ENCODE measurements at places on chromosomes 2 and 18.

DNA sequence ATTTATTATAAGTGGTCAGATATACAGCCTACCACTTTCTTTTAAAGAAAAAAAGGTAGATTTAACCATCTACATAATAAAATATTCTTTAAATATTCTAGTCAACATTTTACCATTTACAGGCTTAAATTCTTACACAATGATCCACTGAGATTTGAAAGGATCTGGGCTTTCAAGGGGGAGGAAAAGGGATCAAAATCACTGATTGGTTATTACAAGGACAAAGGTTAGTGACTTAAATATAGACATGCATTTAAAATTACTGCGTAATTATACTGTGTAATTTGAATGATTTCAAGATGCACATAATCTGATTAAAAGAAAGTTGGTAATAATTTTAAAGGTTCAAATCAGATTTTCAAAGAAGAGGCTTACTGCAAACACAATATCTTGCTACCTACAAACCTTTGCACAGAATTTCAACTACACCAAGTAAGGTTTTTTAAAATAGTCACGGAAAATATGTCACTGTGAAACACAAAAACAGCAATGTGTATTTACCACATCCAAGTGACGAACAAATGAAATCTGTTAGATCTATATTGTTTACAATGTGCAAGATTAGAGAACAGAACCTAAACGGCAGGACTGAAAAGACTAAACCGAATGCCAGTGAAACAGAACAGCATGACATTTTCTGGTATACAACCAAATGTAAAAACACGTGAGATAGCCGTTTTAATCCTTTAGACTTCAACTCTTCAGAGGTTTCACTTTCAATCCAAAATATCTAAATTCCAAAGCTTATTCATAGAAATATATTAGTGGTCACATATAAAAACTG, 40.8 kb downstream of the RTN4 start:
- H3K27me3 ChIP-seq, result no peaks in the 10 kb centered on the region
- H3K4me3 ChIP-seq, result peak overlapping the region; percentile 30
- H3K4me1 ChIP-seq, result peaks cover under 1% of the 10 kb centered on the region
- no peak for DNase-seq

GRCh38 chr18:76378526-76379215, 116.4 kb downstream of the ZNF516 start:
- no peak overlapping the region for H3K27ac ChIP-seq
- no peak for DNase-seq
- no peaks in the 10 kb centered on the region for H3K27me3 ChIP-seq
- H3K4me1 ChIP-seq, result no peaks in the 10 kb centered on the region
- no peak overlapping the region for H3K4me3 ChIP-seq
- H3K36me3 ChIP-seq, result peaks cover 13% of the 10 kb centered on the region

GRCh38 chr2:150589681-150590080, 102.2 kb upstream of the RND3 start:
- no peak overlapping the region for H3K4me3 ChIP-seq
- no peaks in the 10 kb centered on the region for H3K27me3 ChIP-seq
- H3K27ac ChIP-seq, result no peak overlapping the region
- peaks cover 4% of the 10 kb centered on the region for H3K4me1 ChIP-seq
- no peak for DNase-seq

DNA sequence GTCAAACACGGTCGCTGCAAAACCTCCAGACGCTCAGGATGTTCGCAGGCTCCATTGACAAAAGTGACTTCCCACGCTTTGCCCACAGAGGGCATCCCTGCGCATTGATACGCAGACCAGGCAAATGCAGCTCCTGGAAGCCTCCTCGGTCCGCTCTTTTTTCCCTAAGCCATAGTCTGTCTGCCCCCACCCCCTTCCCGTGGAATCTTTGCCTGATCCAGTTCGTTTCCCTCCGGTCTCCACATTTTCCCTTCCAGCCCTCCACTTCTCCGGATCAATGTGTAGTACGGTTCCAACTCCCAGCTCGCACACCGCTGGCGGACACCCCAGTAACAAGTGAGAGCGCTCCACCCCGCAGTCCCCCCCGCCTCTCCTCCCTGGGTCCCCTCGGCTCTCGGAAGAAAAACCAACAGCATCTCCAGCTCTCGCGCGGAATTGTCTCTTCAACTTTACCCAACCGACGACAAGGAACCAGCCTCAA, at the start of gene DCC:
DCC (plus strand) TSS at position 307 of the 481 bp plus-strand sequence. CDS start 591 bp downstream, outside the sequence.
- DNase-seq, result no peak
- H3K27me3 ChIP-seq, result no peaks in the 10 kb centered on the region
- no peak within 1 kb of the TSS for H3K27ac ChIP-seq
- no peaks in the 10 kb centered on the region for H3K4me1 ChIP-seq
- H3K36me3 ChIP-seq, result no peaks in the 10 kb centered on the region

- no peaks in the 10 kb centered on the region for H3K36me3 ChIP-seq
- no peaks in the 10 kb centered on the region for H3K27me3 ChIP-seq
- no peak for DNase-seq
- H3K4me1 ChIP-seq, result no peaks in the 10 kb centered on the region
These were observed 22.8 kb upstream of the DLX1 start for GRCh38 chr2:172062402-172063004.

GRCh38 chr18:678482-679182, 21.2 kb downstream of the TYMS start:
- no peaks in the 10 kb centered on the region for H3K27me3 ChIP-seq
- H3K4me3 ChIP-seq, result no peak overlapping the region
- peaks cover 73% of the 10 kb centered on the region for H3K36me3 ChIP-seq
- no peak for DNase-seq
- H3K4me1 ChIP-seq, result no peaks in the 10 kb centered on the region

- H3K36me3 ChIP-seq, result no peaks in the 10 kb centered on the region
- no peaks in the 10 kb centered on the region for H3K27me3 ChIP-seq
- no peak overlapping the region for H3K4me3 ChIP-seq
These were observed 198.6 kb downstream of the RNF152 start for GRCh38 chr18:61694236-61694635.

DNA sequence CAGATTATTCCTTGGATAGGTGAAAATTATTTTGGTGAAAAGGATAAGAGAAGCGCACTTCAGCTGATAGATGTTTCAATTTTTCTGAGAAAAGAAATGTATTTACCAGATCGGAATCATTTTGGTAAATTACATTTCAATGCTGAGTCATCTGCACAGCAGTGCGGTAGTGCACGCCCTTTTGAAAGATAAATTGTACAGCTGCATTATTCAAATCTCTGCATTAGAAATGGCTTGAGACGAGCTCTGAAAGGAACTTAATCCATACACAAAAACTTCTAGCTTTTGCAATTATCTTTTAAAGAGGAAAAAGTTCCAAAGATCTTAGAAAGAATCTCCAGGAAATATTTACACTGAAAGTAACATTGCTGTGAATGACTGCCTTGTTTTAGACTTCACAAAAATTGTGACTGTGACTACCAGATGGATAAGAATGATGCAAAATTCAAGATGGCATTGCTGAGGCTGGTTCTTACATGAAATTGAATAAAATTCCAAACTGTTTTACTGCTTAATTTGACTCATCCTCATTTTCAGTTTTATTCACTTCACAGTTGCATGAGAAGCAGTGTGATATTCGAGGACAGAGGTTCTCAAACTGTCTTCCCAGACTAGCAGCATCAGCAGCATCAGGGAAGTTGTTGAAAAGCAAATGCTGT, 161.7 kb downstream of the RND3 start:
- no peaks in the 10 kb centered on the region for H3K36me3 ChIP-seq
- no peak for DNase-seq
- no peak overlapping the region for H3K4me3 ChIP-seq

DNA sequence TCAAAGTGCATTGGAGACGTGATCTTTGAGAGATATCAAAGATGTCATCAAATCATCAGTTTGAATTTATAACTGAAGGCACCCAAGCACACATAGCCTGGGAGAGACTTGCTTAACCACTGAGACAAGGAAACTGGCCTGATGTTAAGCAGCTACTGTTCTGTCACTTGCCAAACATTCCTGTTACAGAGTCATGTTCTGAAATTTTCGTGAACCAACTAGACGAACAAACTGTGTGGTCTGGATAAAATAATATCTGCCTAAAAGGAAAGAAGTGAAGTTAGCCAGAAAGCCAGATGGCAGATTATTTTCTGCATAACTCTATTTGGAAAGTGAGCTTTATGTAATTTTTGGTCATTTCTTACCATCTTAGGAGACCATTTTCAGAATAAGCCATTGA, 51.4 kb downstream of the SPATS2L start:
- no peaks in the 10 kb centered on the region for H3K36me3 ChIP-seq
- no peaks in the 10 kb centered on the region for H3K27me3 ChIP-seq
- H3K4me1 ChIP-seq, result peaks cover 3% of the 10 kb centered on the region
- DNase-seq, result no peak
- no peak overlapping the region for H3K4me3 ChIP-seq
- peak overlapping the region; percentile 52 for H3K27ac ChIP-seq

All from ascending aorta (tissue), 2 donors.